Kidney (tissue), 22 donors: ENCODE measurements at places on chromosomes 13 and 19. TPM values are rescaled to one million over a fixed set of nuclear protein-coding genes. Genes with fewer than 3 reads are reported as not detected.

DNA sequence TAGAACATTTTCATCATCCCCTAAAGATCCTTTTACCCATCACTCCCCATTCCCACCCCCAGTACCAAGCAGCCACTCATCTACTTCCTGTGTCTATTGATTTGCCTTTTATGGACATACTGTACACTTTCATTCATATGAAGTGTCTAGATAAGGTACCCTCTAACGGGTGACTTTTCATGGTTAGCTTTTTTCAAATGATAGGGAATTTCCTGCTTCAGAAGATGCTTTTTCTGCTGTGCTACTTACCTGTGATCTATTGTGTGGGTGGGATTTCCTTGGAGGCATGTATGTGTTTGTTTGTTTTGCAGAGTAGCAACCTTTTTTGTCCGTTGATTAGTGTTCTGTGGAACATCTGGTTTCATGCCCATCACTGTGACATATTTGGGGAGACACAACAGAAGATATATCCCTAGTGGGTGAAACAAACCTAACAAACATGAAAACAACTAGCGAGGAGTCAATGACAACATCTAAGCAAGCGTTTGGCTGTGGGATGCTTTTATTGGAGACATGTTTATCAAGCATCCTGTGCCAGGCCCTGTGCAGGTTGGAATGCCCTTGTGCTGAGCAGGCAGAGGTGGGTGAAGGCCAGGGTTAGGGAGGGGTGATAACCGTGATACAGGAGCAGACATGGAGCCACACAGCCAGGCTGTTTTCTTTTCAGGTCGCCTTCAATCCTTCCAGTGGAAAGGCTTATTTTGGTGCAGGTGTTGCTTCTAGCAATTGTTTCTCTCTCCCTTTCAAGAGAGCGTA lies 17.6 kb downstream of the SPINT2 start:
- DNase-seq = no peak

GRCh38 chr19:30224689-30225606 lies 147.2 kb upstream of the ZNF536 start:
- no peak for DNase-seq

DNA sequence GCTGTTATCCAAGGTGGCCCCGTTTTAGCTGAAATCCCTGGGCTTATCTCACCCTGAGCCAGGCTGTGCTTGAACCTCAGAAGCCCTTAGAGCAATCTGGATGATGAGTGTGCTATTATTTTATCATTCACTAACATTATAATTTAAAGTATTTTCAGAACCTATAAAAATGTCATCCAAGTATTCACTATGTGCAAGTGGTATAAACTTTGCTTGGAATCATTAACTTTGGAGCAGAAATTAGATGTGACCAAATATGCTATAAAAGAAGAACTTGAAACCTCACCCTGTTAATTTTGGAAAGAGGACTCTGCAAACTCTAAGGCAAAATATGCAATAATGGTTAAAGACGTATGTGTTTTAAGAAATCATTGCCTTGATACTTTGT lies 147.5 kb downstream of the USP12 start:
- no peak for DNase-seq

- DNase-seq = no peak
Measured at GRCh38 chr19:33100894-33101644, 20.1 kb downstream of the GPATCH1 start.

DNA sequence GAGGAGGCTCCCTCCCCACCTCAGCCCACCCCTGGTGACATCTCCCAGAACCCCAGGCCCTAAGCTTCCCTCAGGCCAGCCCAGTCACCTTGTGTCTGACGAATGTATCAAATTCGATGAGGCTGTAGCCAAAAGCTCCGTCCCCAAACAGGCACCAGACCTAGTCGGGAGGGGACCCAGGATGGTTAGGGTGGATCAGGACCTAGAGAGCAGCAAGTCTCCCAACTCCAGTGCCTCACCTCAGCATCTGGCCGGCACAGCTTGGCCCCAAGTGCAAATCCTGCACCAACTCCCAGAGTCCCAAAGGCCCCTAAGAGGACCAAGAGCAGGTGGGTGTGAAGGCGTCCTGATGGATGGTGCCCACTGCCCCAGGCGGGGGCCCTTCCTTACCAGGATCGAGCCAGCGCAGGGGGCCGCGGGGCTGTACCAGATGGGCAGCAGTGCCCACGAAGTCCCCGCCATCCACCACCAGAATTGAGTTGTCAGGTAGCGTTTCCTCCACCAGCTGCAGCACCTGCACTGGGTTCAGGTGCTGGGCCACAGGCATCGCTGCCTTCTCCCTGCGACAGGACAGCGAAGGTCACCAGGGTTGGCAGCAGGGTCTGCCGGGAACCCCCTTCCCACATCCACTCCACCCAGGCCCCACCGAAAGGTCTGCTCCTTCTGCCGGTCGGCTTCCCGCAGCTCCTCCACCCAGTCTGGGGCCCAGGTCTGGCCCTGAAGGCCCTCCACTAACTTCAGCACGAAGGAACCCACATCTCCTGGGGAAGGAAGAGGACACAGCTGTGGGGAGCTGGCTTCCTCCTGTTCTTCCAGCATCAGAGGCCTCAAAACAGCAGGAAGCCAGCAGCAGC lies 8.8 kb downstream of the SYDE1 start:
- no peak for DNase-seq

GRCh38 chr13:20686863-20687579 lies 16.5 kb upstream of the IL17D start:
- no peak for DNase-seq

- no peak for DNase-seq
Measured at GRCh38 chr19:17109962-17110598, 34.5 kb downstream of the MYO9B start.

GRCh38 chr13:44110091-44110621 lies 230.5 kb downstream of the LACC1 start:
- no peak for DNase-seq

DNA sequence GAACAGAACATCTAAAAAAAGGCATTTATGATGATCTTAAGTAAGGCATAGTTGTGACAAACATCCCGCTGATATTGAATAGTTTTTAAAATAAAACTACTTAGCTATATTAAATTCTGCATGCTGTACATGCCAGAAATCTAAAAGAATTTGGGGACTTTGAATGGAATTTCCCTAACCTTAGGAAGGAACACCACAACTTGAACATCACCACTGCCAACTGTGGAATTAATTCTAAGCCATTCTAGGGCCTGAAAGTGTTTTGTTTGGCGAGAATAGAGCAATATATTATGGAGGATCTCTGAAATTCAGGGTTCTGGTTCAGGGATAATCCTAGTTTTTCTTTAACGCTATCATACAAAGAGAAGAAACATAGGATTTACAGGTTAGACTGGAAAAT lies 17.8 kb upstream of the LATS2 start:
- no peak for DNase-seq

DNA sequence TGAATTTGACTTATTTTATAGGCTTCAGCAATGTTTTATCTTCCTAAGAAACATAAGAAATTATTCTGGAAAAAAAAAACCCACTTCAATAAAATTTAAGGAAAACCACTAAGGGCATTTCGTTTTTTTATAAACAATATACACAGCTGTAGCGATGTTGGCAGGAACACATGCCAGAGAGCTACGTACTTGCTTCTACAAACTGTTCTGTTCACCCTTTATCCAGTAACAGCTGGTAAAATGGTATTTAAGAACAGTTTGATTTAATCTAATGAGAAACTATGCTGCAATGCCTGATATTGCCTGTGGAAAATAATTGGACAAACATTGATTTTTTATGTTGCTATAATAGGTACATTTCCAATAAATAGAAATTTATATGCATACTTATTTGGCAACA lies 137.2 kb upstream of the DACH1 start:
- no peak for DNase-seq

GRCh38 chr13:99311748-99312492 lies 4.7 kb upstream of the GPR183 start:
- no peak for DNase-seq

GRCh38 chr19:2680808-2681207 lies 21.7 kb downstream of the GNG7 start:
- DNase-seq = no peak

DNA sequence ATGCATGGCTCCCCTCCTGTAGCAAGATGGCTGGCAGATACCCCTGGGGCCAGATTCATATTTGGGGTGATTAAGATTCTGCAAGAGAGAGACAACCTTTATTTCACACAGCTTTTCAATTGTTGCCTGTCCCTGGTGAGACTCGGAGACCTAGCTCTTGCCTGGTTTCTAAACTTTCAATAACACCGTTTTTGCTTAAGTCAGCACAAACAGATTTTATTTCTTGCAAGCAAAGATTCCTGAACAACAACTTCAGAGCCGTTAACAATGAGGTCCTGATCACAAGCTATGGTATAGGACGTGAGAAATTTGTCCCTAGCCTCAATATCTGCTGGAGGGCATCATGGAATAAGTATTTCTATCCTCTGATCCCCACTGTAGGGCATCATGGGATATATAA lies 2.9 kb upstream of the CADM4 start:
- DNase-seq = no peak

GRCh38 chr19:49417088-49417487 lies 6.2 kb downstream of the PTH2 start:
- no peak for DNase-seq

DNA sequence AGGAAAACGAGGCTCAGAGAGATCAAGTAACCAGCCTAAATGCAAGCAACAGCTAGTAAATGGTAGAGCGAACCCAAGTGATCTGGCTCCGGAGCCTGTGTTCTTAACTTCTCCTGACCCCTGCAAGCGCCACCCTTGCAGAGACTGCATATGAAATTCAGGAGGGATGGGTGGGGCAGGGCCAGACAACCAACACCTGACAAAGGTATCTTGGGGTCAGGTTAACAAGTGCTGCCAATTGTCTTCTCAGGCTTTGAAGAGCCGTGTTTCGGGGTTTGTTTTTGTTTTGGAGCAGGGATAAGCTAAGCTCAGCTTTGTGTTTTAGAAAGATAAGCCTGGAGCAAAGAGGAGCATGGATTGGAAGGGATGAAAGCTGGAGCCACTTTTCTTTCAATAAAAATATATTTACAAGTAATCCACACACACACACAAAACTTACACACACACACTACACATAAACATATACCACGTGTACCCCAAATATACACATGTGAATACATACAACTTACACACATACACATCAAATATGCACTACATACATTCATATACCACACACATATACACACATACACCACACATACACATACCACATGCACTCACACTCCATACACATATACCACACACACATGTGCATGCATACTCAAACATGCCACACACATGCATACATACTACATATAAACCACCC lies 722.0 kb downstream of the DIAPH3 start:
- DNase-seq = no peak

DNA sequence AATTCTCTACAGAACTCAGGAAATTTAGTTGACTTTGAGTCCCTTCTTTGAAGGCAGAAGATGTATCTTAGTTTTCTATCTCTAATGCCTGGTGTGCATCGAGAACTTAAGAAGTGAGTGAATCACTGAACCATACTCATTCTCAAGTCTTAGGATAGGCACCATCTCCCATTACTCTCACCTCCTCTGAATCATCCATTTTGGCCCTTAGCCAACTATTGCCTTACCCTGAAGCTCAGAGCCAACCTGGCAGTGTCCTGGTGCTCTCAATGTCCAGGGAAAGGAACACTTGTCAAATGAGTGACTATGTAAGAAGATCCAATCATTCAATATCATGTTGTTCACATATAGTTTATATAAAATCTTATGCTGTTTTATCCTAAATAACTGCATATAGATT lies 146.6 kb downstream of the RGCC start:
- no peak for DNase-seq

GRCh38 chr13:75333103-75333502 lies 148.9 kb downstream of the TBC1D4 start:
- DNase-seq = no peak

MYBPC2 gene
- total RNA-seq = 0.98 TPM

MYH14 gene
- total RNA-seq = 81.4 TPM

LAIR1 gene
- total RNA-seq = 41.9 TPM

FLT3 gene
- 2.9 TPM for total RNA-seq

C19orf85 gene
- not detected for total RNA-seq

SERPINE3 gene
- total RNA-seq = not detected

CASP14 gene
- 0.16 TPM for total RNA-seq

OR10H1 gene
- total RNA-seq = 0.09 TPM

ZNF417 gene
- total RNA-seq = 24.5 TPM

SERTM1 gene
- total RNA-seq = not detected

IL17D gene
- total RNA-seq = 0.44 TPM
